ENCODE measurements at places on chromosomes 1 and 21.

GRCh38 chr1:183293241-183293640 is 107.2 kb downstream of the LAMC2 start:
- H3K36me3 ChIP-seq: no peaks in the 10 kb centered on the region
- H3K4me1 ChIP-seq: no peaks in the 10 kb centered on the region
- no peak overlapping the region for H3K27ac ChIP-seq
- H3K4me3 ChIP-seq: no peak overlapping the region

- no peak overlapping the region for H3K4me3 ChIP-seq
- no peaks in the 10 kb centered on the region for H3K4me1 ChIP-seq
- no peaks in the 10 kb centered on the region for H3K27me3 ChIP-seq
- DNase-seq: no peak
Observed at GRCh38 chr1:226199971-226200370, 13.4 kb upstream of the ACBD3 start.

GRCh38 chr1:170687621-170688020 is 23.7 kb downstream of the PRRX1 start:
- H3K4me1 ChIP-seq: no peaks in the 10 kb centered on the region
- H3K27me3 ChIP-seq: no peaks in the 10 kb centered on the region
- H3K27ac ChIP-seq: no peak overlapping the region
- H3K4me3 ChIP-seq: no peak overlapping the region
- DNase-seq: no peak

GRCh38 chr1:246569248-246570238 is 3.3 kb downstream of the CNST start:
- H3K27ac ChIP-seq: peak overlapping the region; percentile 76
- peak overlapping the region; percentile 43 for H3K4me3 ChIP-seq
- peak; percentile 17 for DNase-seq
- H3K36me3 ChIP-seq: no peaks in the 10 kb centered on the region
- H3K4me1 ChIP-seq: peaks cover 53% of the 10 kb centered on the region
- no peaks in the 10 kb centered on the region for H3K27me3 ChIP-seq

DNA sequence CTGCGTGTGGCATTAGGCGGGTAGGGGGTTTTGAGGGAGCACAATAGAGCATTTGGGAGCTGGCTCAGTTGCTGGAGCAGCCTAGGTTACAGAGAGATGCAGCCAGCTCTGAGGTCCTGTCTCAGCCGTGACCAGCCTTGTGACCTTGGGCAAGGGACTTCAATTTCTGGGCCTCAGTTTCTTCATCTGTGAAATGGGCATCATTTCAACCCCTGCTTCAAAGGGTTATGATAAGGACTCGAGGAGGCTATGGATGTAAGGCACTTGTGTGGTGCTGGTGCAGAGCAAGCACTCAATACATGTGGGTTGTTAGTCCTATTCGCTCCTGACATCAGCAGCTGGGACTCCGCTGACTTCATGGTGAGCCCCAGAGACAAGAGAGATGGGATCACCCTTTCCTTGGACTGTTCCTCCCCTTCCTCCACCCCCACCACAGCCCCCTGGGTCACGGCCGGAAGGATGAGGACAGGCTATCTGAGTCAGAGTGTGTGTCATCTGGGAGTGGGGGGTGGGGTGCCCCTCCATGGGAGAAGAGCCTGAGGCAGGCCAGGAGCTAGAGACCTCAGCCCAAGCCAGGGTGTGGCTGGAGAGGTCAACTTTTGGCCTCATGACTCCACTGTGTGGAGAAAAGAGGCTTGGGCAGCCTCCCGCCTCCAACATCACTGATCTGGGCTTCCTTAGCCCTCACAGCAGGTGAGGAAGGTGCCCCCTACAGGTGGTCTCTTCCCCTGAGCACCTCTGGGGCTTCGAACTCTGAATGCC is 71.4 kb upstream of the ZBTB40 start:
- DNase-seq: no peak
- no peaks in the 10 kb centered on the region for H3K36me3 ChIP-seq
- no peak overlapping the region for H3K27ac ChIP-seq
- no peaks in the 10 kb centered on the region for H3K4me1 ChIP-seq
- H3K4me3 ChIP-seq: no peak overlapping the region
- H3K27me3 ChIP-seq: no peaks in the 10 kb centered on the region

- peaks cover 21% of the 10 kb centered on the region for H3K36me3 ChIP-seq
- H3K27me3 ChIP-seq: no peaks in the 10 kb centered on the region
- no peak overlapping the region for H3K4me3 ChIP-seq
- no peak overlapping the region for H3K27ac ChIP-seq
Observed at GRCh38 chr1:35475856-35476674, 81.1 kb downstream of the KIAA0319L start.

Data from effector memory CD4-positive, alpha-beta T cell (primary cell).